ENCODE measurements at places on chromosomes 4 and X.
A peak's percentile ranks its signal among the peaks of the same experiment; 100 is the strongest.

GRCh38 chr4:56704089-56704871, 23.2 kb upstream of the HOPX start:
- no peak for DNase-seq

DNA sequence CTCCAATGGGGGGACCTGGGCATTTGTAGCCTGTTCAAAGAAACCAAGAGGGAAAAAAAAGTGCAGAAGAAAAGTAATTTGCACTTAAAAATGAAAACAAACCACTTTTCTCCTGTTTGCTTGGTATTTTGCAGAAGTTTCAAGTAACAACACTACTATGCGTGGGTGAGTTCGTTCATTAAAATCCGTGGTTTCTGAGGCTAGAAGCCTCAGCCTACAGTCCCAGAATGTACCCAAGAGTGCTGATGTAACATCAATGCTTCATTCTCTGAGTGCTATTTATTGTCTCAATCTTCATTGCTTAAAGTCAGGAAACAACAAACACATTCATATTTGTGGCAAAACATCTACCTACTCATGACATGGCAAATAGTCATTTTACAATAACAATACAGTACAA, 29.2 kb downstream of the LGI2 start:
- DNase-seq, result no peak

DNA sequence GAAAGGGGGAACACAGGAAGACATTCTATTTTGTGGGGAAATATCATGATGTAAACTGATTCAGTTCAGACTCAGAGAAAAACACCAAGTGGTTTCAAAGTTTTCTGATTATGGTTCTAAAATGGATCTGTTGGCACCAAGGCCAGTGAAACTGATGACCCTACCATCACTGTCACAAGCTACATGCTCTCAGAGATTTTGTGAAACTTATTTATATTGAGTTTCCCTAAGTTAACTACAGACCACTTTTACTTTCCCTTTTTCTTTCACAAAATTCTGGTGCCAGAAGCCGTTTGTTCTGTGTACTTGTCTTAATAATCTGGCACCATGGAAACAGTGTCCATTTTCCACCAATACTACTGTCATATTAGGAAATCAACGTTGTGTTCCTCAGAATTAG, 43.4 kb upstream of the CABS1 start:
- DNase-seq, result no peak

DNA sequence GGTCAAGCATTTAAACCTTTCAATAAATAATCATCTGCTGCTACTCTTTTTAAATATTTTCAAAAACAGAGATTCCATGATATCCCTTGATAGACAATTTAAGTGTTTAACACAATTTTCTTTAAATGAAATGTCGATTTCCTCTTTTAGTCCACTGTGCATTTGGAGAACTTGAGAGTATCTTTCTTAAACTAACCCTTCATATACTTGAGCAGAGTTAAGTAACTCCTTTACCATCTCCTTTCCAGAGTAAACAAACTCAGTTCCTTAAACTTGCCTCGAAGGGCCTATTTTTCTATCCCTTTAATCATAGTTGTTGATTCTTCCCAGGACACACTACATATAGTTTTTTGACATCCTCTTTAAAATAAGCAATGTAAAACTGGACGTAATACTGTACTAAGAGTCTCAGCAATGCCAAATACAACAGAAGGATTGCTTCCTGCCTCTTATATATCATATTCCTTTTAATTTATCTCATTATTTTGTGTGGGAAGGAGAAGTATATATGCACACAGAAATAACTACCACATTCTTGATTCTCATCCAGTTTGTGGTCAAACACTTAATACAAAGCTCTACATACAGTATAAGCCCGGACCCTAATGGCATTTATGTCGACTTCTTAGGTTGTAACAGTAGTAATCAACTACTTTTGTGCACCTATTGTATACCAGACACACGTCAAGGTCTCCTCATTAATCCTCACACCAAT, 22.8 kb downstream of the RAB28 start:
- no peak for DNase-seq

DNA sequence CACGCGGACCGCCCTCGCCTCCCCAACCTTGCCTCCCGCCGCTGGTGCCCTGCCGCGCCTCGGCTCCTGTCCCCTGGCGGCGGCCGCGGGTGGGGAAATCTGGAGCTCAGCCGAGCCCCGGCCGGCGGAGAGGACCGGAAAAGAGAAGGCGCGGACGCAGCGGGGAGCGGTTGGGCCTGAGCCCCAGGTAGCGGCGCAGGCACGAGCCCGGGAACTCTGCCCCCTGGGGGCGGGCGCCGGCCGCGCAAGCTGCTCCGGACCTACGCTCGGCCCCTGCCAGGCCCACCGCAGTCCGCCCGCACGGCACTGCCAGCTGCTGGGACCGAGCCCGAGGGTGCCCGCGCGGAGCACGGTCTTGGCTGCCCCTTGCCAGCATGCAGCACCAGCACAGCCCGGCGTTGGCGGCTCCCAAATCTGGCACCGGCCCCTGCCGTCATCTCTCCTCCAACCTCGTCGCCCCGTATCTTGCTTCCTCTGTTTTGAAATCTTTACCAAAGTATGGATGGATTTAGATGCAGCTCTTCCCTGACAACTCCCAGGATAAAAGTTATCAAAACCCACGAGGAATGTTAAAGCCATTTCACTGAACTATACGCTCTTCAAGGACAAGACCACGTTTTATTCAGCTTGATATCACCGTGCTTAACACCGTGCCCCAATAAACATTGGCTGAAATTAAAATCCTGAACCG, at the start of gene PRSS12:
Gene PRSS12, minus strand, starts transcription at position 161 of the 691 bp plus-strand sequence. CDS start 283 bp downstream, outside the sequence.
- DNase-seq, result peak; percentile 53

DNA sequence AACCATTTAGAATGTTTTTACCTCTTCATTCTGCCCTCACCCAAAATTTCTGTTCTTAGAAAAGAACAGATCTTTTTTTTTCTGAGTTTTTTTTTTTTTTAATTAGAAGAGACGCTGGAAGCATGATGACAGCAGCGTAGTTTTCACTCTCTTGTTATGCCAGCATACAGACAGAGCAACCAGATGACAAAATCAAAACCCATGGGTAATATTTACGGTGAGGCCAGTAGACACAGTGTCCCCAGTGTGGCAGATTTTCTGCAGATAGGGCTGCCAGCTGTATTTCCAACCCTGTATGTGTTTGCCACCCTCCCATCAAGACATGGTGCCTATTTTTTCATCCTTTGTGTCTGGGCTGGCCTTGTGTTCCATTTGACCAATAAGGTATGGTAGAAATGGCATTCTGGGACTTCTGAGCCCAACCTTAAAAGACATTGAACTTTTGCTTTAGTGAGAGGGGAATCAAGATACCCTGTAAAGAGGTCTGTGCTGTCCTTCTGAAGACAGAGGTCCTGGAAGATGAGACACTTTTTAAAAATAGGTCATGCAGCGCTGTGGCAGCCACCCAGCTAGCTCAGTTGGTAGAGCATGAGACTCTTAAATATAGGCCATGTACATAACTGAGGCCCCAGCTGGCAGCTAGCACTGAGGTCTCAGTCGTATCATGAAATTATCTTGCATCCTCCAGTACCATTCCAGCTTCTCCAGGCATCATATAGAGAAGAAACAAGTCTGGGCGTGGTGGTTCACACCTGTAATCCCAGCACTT, 6.7 kb upstream of the ZNF41 start:
- no peak for DNase-seq

GRCh38 chr4:147787204-147787603, 55.3 kb downstream of the ARHGAP10 start:
- no peak for DNase-seq

DNA sequence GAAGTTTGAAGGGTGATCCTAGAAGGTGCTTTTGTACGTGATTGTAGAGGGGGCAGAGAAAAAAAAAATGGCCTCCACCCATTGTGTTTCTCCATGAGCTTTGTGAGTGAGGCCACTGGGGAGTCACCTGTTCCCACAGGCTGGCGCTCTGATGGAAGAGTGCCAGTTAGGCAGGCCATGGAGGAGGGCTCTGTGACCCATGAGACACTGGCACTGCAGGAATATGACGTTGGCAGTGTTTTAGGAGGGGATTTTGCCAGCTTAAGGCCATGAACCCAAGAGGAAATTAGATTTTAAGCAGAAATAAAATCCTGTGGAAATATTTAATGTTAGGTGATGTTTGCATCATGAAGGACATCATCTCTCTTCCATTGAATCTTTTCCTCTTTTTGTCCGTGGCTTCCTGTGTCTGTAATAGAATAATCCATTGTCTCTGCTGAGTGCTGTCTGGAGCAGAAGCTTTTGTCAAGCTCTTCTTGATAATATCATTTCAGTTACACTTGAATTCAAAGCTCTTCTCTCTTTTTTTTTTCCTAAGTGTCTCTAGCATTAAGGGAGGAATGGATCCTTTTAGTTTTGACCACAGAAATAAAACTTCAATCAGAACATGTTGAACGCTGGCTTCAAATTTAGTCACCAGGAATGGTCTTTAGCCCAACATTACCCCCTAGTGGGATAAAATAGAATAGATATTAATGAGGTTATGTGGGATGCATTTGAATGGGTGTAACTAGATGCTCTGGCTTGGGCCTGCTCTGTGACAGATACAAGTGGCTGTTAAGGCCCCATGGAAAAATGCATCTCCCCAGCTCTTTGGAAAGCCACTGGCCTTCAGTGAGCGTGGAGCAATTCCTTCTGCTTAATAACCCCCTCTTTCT, 41.0 kb upstream of the UCP1 start:
- no peak for DNase-seq

GRCh38 chrX:2823795-2824386, 4.8 kb upstream of the GYG2 start:
- no peak for DNase-seq

GRCh38 chrX:24399550-24399949, 39.1 kb downstream of the SUPT20HL1 start:
- DNase-seq, result no peak

DNA sequence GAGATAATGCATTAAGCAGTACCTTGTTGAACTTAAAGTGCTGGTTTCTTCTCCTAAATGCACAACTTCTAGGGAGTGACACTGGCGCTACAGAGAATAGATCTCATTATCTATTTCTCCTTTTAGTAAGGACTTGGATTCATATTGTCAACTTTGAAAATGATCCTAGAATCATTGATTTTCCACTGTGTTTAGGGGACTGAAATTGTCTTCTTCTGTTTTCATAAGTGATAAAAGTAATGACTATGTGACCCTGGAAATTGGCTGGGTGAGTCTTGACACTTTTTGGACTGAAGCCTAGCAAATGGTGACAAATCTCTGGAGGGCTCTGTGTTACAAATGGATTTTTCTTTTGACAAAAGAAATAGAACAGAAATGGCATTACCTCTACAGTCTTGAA, 167.8 kb downstream of the NDST4 start:
- no peak for DNase-seq

DNA sequence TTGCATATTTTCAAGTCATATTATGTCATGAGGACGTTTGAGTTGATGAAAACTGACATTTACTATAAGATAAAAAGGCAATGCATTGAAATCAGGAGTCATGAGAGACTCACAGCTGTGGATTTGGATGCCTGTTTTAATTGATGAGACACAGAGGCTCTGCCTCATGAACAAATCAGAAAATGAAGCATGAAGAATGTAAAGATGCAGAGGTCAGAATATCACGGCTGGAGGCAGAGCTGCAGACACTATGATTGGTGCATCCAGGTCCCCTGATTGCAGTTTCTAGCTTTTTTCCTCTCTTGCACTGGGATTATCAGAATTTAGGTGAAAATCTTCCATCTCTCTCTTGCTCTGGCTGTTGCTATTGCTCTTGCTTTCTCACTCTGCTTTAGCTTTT, 74.7 kb downstream of the FAM47B start:
- no peak for DNase-seq

DNA sequence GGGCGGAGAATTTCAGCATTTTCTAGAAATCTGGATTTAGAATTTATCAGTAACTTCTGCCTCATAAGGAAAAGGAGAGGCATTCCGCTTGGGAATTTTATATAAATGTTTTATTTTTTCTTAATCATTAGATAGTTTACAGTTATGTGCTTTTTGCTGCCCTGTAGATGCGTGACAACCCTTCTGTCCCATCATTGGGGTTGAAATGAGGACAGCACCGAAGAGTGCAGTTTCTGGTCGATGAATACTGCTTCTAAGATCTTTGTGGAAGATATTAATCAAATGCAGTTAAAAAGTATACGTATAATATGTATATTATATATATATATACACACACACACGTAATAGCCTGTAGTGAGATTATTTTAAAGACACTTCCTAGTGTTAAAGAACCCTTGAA, 1.5 kb downstream of the RBPJ start:
- no peak for DNase-seq

GRCh38 chr4:140968371-140968770, 164.9 kb downstream of the RNF150 start:
- no peak for DNase-seq

DNA sequence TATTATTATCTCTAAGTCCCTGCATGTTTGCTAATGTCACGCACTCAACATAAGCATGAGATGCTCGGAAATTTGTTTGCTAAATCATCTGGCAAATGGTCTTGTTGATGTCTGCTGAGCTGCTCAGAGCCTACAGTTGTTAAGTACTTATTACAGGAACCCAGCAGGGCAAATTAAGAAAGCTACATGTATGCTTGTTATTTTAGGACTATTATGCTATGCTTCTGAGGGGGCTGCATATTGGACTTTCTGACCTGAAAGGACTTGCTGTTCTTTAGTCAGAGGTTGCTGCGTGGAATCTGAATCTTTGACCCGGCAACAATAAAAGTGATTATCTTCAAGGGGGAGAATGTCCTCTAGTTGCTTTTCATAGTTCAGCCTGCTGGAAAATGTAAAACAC, 36.3 kb upstream of the TENM3 start:
- DNase-seq, result no peak

- no peak for DNase-seq
Measured at GRCh38 chr4:92461732-92462131, 158.0 kb downstream of the GRID2 start.

GRCh38 chrX:107102980-107103379, 15.6 kb downstream of the RBM41 start:
- DNase-seq, result no peak

DNA sequence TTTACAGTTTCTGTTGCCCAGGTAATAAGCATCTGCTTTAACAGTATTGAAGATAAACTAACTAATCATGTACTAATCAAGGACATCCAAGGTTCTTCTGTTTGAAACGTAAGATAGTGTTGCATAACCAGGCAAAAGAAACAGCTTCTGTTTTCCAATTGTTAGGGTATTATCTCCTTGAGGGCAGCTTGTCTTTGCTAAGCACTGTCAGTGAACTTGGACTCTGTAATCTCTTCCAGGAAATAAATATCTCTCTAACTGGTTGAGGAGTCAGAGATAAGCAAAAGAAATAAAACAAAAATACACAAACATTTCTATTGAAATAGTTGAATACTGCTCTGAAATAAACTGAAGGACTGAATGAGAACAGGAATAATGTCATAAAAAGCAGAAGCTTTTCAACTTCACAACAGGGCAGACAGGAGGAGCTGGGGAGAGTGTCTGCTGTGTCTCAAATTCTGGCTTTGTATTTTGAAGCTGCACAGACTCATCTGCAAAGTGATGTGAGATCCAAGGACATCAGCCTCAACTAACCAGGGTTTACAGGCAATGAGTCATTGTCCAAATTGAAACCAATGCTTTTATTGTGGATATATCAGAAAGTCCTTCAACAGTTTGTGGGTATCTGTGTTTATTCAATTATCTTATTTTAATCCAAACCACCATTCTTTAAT, 1253.0 kb upstream of the PCDH7 start:
- DNase-seq, result no peak

GRCh38 chrX:151516538-151517187, 46.8 kb upstream of the PASD1 start:
- DNase-seq, result no peak

All from caudate nucleus (tissue), 63 donors.